Adrenal gland (tissue), 19 donors: ENCODE measurements at places on chromosomes 11 and 22.

GRCh38 chr11:125951731-125952130 lies 5.9 kb downstream of the VSIG10L2 start:
- DNase-seq: no peak

- no peak for DNase-seq
Measured at GRCh38 chr11:63532799-63533475, 3.7 kb upstream of the PLAAT4 start.

DNA sequence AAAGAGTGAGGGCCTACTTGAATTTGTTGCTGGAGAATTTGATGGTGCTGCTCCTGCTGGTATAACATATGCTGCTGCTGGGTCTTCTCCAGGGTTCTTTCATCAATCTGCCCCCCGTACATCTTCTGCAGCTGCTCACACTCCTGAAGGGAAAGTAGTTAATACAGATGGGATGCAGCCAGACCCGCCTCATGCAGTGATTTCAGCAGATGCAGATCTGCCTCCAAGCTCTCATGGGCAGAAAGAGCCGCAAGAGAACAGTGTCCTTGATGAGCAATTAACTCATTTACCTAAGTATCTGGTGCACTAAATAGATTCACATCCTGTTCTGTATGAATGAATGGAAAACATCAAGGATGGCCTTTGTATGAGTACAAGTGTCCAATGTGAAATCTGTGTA lies 24.8 kb upstream of the APOA1 start:
- DNase-seq: no peak

- DNase-seq: no peak
Measured at GRCh38 chr11:11558396-11558795, 63.4 kb downstream of the GALNT18 start.

- no peak for DNase-seq
Measured at GRCh38 chr11:111814557-111815320, 48.5 kb upstream of the PPP2R1B start.
